Stimulated activated CD4-positive, alpha-beta T cell treated with anti-CD3 and anti-CD28 coated beads, Interleukin-1b, Interleukin-23, amount 100 ng/mL, for 1 hour (primary cell): ENCODE measurements at places on chromosomes 7 and 10.

DNA sequence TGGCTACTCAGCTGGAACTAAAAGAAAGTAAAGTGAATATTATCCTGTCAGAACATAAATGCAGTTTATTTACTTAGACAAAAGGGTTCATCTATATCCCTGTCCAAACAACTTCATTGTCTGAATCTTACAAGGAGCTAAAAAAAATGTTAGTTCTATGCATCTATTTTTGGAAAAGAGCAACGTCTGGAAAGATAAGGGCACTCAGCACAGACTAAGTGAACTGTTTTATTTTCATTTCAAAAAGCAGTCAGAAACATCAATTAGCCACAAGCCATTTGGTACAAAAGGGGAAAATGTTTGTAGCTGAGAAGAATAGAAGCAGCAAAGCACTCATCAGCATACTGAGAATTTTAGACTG is 245.5 kb downstream of the FOXP2 start:
- DNase-seq = no peak

GRCh38 chr10:112507988-112508387 is 61.0 kb downstream of the VTI1A start:
- DNase-seq = no peak

DNA sequence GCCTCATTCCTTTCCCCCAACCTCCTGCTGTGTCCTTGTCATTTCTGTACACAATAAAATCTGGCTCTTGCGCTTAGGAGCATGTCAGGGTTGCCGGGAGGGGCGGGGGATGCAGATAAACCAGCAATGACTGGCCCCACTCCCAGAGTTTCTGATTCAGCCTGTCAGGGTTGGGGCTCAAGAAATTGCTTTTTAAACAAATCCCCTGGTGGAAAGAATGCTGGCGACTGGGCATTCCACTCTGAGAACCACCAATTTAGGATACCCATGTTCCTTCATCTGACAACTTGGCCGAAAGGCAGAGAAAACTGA is 376.4 kb downstream of the TCERG1L start:
- DNase-seq = no peak

GRCh38 chr7:108860615-108861014 is 290.9 kb downstream of the DNAJB9 start:
- no peak for DNase-seq

DNA sequence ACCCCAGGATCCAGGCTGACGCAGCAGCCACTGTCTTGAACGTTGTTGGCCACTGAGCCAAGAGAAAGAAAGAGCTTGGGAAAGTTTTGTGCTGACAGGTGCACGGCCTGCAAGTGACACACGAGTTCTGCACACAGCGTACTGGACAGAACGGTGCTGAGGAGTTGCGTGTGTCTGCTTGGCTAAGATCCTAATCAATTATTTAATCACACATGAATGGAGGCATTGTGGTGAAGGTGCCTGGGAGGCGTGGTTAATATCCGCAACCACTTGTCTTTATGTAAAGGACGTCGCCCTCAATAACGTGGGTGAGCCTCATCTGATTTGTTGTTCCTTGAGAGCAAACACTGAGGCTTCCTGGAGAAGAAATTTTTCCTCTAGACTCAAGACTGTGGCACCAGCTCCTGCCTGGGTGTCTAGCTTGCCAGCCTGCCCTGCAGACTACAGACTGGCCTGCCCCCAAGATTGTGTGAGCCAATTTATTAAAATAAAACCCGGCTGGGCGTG is 16.6 kb upstream of the GNA12 start:
- DNase-seq = no peak

GRCh38 chr7:583410-584121 is 63.9 kb upstream of the PDGFA start:
- no peak for DNase-seq

DNA sequence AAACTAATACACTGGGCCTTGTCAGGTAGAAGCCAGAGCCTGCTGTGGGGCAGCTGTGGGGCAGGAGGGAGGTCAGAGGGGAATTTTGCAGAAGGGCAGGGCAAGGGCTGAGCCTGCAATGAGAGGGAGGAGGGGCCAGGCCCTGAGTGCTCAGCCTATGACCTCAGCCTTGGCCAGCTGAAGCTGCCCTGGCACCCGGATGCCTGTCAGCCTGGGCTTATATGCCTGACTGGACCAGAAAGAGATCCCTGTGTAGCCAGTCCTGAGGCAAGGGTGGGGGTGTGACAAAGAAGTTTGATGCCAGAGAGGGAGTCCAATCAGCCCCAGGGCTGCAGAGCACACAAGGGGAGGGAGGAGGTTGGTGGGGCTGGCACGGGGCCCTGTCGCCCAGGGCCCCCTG is 22.3 kb upstream of the PRRT4 start:
- no peak for DNase-seq

GRCh38 chr7:105246256-105246655 is 142.5 kb downstream of the SRPK2 start:
- no peak for DNase-seq

DNA sequence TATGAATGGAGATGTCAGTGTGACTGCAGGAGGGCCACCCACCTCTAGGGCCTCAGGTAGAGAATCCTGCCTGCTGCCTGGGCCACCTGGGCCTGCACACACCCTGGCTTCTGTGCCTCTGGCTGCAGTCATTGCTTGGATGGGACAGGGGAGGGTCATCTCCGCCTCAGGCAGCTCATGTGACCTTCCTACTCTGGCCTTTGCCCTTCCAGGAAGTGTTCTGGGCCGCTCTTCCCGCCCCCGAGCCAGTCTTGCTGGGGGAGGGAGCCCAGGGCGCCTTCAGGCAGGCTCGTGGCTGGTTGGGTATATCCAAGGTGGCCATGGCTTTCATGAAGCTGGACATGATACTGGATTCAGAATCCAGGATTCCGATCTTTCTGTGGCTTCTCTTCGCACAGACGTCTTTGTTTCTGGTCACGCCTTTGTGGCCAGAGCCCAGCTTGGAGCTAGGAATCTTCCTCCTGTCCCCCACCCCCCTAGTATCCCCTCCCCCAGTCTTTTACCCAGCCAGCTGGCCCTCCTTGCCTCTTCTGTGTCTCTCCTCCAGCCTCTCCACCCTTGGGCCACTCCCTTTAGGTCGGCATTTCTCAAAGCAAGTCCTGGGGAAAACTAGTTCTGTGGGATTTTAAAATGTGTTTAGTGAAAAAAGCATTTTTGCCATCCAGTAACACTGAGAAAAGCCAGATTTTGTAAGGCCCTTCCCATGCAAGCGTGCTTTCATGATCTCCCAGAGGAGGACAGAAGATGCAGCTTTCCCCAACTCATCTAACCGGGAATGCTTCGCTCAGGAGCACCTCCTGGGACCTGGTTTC is 119.6 kb downstream of the ZMIZ1 start:
- DNase-seq = no peak

- DNase-seq = no peak
These were observed 43.8 kb downstream of the CFAP46 start for GRCh38 chr10:132898391-132899053.

DNA sequence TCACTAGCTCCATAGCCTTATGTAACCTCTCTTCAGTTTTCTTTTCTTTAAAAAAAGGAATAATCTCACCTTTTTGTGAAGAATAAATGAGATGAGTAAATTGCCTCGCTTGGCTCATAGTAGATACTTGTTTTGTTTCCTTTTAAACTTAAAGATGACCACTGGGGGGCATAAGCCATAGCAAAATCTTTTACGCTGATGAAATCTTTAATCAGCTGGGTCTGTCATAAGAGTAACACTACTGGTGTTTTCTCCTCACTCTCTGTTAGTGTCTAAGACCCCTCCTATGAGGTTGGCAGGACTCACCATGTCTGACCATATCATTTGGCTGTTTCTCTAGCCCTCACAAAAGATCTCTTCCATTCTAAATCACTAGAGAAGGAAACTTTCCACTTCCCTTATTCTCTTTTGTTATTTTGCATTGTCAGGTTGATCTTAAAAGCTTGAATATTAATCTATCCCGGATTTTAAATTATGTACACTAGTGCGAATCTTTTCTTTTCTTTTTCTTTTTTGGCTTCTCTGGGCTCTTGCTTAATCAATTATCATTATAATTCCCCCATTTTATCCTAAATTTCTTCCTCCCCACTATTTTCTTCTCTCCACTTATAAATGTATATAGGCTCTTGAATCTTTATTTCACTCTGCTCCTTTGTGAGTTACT is 12.5 kb downstream of the STAG3 start:
- no peak for DNase-seq

DNA sequence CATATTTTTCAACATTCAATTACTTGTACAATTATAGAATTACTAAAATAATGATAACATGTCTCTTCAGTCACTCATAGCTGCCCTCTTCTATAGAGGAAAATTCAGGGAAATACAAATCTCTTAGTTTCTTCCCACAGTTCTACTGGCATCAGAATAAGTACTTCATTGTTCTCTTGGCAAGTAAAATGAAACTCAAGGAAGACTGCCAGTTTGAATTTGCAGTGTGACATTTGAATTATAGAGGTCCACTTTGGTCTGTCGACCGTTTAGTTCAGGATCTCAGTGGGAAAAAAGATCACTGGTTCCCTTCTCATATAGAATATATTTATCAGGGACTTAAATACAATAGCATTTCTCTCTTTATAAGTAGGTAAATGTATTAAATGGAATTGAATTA is 114.5 kb downstream of the PON1 start:
- DNase-seq = no peak

- no peak for DNase-seq
These were observed 4.4 kb upstream of the EN2 start for GRCh38 chr7:155453296-155454182.

DNA sequence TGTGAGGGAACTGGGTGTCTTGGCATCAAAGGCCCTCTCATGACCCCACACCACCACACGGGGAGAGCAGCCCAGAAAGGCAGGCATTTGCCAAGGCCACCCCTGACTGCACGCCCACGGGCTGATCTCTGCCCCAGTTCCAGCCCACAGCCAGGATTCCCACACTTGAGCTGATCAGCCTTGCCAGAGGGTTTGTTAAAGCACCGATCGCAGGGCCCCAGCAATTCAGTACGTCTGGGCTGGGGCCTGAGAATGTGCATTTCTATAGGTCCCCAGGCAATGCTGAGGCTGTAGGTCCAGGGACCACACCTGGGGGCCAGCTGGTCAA is 103.9 kb downstream of the TNS3 start:
- no peak for DNase-seq

DNA sequence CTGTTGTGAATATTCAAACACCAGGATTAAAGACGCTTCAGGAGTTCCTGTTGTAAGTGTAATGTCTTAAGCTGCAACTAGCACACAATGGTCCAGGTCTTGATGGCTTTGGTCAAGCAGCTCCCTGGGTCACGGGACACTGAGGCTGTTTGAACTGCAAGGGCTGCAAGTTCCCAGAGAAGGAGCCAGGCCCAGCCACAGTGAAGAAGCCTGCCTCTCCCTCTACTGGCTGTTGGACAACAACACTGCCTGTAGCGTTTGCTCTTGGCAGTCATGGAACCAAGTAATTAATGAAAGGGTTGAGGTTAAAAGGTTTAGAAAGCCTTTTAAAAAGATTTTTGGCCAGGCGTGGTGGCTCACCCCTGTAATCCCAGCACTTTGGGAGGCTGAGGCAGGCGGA is 31.9 kb upstream of the GUSB start:
- no peak for DNase-seq

DNA sequence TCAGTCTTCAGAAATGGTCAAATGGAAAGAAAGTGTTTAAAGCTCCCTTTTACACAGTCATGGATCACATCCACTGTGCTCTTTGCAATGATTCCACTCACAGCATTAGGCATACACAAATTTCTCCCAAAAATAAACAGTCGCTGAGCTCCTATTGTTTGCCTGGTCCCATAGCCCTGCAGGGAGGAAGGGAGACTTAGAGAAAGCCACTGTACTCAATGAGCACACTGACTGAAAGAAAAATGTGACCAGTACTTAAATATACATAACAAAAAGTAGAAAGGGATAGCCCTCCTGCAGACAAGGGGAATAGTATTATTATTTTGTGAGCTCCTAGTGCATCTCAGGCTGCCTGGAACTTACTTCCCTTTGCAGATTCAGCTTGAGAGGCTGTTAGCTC is 853.2 kb downstream of the GRID1 start:
- no peak for DNase-seq

- DNase-seq = no peak
These were observed 873 bp downstream of the PRKAR2B start for GRCh38 chr7:107045195-107045960.

GRCh38 chr7:29328811-29329210 is 134.2 kb downstream of the CHN2 start:
- no peak for DNase-seq

DNA sequence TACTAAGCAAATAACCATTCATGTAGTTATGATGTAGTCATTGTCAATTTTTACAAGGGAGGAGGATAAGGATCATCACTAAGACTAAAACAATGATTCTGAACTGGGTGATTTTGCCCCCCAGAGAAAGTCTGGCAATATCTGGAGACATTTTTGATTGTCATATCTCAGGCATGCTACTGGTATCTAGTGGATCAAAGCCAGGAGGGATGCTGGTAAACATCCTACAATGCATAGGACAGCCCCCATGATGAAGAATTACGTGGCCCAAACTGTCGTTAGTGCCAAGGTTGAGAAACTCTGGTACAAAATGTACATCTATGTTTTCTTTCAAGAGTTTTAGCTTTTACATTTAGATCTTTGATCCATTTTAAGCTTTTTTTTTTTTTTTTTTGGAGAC is 57.3 kb downstream of the GBF1 start:
- no peak for DNase-seq

DNA sequence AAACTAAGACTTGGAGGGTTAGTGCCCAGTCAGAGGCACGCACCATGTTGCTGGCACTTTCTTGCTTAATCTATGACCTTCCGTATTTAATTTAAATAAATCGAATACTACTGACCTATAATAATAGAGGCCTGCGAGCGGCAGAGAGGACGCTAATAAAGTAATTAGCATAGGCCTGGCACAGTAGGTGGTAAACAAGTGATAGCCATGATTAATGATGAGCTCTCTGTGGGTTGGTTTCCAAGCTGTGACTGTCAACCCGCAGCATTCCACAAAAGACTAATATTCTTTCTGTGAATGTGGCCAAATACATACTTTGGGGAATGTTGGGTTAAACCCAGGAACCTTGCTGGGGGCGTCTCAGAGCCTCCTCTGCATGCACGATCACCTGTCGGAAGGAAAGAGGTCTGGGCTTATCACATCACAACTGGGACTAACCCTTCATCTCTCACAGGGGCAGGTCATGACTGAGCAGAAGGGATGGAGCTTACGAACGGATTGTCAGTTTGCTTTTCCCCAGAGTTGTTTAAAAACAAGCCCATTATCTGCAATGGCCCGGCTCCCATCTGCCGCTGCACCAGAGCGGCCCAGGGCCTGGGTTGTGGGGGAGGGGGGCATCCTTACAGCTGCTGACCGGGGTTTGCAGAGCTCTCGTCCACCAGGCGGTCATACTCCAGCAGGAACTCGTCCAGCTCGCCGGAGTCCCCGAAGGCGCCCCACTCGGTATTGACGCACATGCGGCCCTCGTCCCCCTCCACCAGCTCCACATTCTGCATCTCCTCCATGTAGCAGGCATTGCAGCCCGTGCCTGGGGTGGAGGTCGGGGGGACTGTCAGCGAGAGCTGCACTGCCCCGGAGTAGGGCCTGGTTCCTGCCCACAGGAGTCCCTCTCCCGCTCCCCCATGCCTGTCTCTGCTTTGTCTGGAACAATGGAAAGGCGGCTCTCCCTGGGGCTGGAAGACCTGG is 6.2 kb upstream of the MYL7 start:
- no peak for DNase-seq
